ENCODE measurements at places on chromosomes 3 and 15.
A peak's percentile ranks its signal among the peaks of the same experiment; 100 is the strongest.

- peaks cover 22% of the 10 kb centered on the region for H3K4me1 ChIP-seq
- H3K36me3 ChIP-seq: no peaks in the 10 kb centered on the region
- DNase-seq: peak; percentile 34
- no peak overlapping the region for H3K27ac ChIP-seq
- no peak overlapping the region for H3K4me3 ChIP-seq
- peaks cover 8% of the 10 kb centered on the region for H3K27me3 ChIP-seq
Measured at GRCh38 chr3:126947429-126947828, 35.5 kb upstream of the PLXNA1 start.

- no peaks in the 10 kb centered on the region for H3K4me1 ChIP-seq
- H3K36me3 ChIP-seq: no peaks in the 10 kb centered on the region
- H3K27ac ChIP-seq: no peak overlapping the region
- H3K27me3 ChIP-seq: peaks cover 1% of the 10 kb centered on the region
- DNase-seq: no peak
Measured at GRCh38 chr3:12222775-12223485, 64.2 kb upstream of the TIMP4 start.

GRCh38 chr15:65869954-65870871 is 922 bp downstream of the RAB11A start:
- peak; percentile 43 for DNase-seq
- peak overlapping the region; percentile 91 for H3K4me3 ChIP-seq
- H3K4me1 ChIP-seq: peaks cover 10% of the 10 kb centered on the region
- peaks cover 3% of the 10 kb centered on the region for H3K36me3 ChIP-seq

DNA sequence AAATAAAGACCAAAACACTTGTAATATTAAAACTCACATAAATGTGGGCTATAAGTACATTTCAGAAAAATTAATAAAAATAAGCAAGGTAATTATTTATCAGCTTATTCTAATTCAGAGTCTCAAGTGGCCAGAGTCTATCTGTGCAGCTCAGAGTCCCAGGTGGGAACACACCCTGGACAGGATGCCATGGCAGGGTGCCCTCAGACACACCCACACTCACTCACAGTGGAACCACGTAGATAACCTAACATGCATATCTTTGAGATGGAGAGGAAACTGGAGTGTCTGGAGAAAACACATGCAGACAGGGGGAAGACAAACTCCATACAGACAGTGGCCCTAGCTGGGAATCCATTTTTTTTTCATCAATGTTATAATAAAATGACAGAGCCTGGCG is 37.2 kb downstream of the FSIP1 start:
- no peaks in the 10 kb centered on the region for H3K36me3 ChIP-seq
- H3K27ac ChIP-seq: no peak overlapping the region
- no peak overlapping the region for H3K4me3 ChIP-seq

DNA sequence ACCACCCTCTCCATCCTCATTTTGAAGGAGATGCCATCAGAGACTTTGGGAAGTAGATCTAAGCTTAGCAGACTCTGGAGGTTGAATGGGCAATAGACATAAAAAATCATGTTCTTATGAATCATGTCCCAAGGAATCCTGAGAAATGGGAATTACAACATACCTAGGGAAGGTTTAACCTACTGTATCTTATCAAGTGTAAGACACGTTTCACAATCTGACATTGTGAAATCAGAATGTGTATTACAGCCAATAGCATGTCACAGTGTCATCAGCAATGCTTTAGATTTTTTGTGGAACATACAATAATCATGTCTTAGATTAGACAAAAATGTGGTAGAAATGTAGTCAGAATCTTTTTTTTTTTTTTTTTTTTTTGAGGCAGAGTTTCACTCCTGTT is 332.4 kb upstream of the TLE3 start:
- H3K4me1 ChIP-seq: peaks cover 24% of the 10 kb centered on the region
- H3K27ac ChIP-seq: no peak overlapping the region

- no peak overlapping the region for H3K27ac ChIP-seq
- DNase-seq: no peak
- H3K4me3 ChIP-seq: no peak overlapping the region
- no peaks in the 10 kb centered on the region for H3K36me3 ChIP-seq
- H3K27me3 ChIP-seq: no peaks in the 10 kb centered on the region
Measured at GRCh38 chr3:25448750-25449692, 21.0 kb downstream of the RARB start.

DNA sequence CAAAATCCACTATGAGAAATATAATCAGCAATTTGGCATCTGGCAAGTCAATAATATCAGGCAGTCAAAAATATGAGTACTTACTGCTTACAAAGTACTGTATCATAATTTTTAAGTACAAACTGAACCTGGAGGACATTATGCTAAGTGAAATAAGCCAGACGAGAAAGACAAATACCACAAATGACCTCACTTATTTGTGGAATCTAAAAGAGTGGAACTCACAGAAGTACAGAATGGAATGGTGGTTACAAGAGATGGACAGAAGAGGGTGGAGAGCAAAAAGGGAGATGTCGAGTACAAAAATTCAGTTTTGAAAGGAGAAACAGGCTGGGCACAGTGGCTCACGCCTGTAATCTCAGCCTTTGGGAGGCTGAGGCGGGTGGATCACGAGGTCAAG is 12.4 kb downstream of the PCYT1A start:
- H3K27me3 ChIP-seq: no peaks in the 10 kb centered on the region
- no peak for DNase-seq
- no peak overlapping the region for H3K27ac ChIP-seq

DNA sequence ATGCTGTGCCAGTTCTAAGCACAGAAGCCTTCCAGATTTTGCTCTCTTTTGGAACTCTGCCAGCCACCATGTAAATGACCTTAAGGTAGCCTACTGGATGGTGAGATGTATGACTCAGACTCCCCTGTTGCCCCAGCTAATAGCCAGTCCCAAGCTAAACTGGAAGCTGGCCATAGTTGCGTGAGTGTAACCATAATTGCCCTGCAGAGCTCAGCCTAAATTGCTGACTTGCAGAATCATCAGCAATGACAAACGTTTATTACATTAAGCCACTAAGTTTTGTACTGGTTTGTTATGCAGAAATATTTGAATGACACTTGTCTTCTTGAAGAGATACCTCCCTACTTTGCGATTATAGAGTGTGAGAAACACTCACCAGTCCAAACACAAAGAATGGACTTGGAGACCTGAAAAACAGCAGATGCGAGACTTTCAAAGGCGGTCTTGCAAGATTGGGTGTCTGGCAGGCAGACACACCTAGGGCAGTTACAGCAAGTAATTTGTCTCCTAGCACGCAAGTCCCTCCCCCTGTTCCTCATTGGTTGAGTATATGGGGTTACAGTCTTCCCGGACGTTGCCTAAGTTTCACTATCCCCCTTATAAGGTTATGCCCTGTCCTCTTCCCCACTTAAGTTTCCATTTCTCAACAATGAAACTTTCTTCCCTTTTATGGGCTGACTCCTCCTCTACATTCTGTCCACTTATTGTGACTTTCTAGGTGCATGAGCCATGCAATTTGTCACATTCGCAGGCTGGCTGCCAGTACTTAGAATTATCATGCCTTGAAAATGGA is 83.6 kb upstream of the XCR1 start:
- H3K36me3 ChIP-seq: no peaks in the 10 kb centered on the region
- H3K27me3 ChIP-seq: no peaks in the 10 kb centered on the region
- peaks cover 3% of the 10 kb centered on the region for H3K4me1 ChIP-seq
- no peak overlapping the region for H3K27ac ChIP-seq
- peak; percentile 19 for DNase-seq
